ENCODE measurements at places on chromosomes 2 and 18.

DNA sequence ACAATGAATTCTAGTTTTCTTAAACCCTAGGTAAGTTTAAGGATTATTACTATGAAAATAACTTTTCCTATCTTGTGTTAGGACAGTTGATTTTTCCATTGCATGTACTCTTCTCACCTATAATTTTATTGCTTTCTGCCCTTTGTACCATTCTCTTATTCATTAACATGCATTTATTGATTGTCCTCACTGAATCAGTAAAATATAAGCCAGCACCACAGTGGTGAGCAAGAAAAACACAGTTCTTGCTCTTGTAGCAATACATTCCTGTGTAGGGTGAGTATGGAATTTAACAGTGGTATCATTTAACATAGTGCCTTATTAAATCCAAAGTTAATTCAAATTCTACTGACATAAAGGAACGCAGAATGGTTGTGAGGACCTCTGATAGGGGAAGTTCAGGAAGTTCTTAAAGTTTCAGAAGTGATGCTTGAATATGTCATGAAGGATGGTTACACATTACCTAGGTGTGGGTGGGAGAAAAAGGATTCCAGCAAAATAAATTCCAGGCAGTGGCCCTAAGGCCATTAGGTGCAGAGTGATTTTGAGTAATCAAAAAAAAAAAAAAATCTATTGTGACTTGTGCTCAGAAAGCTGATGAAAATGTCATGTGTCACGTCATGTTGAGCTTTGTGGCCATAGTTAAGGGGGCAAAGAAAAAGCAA is 104.7 kb upstream of the DSEL start:
- DNase-seq: no peak

- DNase-seq: no peak
Observed at GRCh38 chr2:15718103-15718943, 126.7 kb downstream of the DDX1 start.

DNA sequence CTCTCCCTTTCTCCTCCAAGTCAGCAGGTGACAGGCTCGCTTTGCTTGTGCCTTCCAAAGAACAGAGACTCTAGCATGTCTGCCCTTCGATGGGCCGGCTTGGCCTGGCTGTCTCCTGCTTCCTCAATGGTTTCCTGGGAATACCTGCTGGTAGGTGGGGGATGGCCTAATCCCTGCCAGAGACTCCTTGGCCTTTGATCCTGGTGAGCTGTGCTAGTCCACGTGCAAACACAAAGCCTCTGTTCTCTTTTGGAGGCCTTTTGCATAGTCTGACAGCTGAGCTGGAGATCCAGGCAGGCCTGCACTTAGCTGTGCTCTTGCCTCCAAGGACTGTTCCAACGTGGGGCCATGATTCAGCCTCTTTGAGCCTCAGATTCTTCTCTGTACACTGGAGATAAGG is 67.6 kb downstream of the ARL4C start:
- DNase-seq: no peak

DNA sequence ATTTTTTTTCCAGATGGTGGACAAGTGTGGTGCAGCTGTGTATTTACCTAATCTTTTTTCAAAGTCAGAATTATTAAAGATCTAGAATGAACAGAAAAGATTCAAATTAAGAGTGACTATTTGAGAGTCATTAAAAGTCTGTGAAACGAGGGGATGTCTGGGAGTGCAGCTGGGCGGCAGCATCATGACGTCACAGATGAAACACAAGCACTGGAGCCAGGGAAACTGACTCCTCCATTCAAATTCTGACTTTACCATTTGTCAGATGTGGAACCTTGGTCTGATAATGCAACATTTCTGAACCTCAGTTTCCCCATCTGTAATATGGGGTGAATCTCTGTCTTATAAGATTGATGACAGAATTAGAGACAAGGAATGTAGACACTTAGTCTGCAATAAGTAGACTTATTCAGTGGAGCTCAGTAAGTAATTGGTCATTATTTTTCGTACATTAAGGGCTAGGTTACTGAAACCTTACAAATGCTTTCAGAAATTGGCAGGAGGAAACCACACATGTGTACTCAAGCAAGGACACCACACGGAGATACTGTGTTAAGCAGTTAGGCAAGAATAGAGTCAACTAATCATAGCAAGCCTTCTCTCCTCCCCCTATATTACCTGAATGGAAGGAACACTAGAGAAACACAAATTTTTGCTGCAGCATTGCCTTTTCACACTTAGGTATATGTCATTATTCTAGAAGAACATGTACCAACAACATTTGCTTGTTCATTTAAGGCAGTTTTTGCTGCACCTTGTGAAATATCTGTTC is 27.8 kb upstream of the CXXC1 start:
- no peak for DNase-seq

DNA sequence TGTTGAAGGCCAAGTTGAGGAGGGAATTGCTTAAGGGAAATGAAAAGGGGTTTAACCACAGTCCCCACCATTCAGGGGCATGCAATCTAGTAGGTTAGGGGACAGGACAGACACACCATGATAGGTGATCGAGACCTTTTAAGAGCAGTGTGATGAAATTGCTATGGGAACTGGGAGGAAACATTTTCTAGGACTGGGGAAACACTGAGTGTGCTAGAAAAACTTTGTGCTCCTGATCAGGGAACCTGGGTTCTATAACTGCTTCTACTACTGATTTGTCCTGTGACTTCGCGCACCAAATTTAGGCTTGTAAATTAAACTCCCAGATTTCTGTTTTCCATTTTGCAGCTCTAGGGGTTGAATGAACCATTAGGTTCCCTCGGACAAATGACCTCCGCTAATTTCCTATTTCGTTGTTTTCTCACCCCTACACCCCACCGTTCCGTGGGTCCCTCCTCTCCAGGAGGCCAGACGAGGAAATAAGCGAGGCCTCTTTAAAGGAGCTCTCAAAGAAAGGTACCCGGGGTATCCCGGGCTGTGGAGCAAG is 371 bp upstream of the LCLAT1 start:
- DNase-seq: no peak

GRCh38 chr2:54864727-54865126 is 141.3 kb downstream of the EML6 start:
- no peak for DNase-seq

DNA sequence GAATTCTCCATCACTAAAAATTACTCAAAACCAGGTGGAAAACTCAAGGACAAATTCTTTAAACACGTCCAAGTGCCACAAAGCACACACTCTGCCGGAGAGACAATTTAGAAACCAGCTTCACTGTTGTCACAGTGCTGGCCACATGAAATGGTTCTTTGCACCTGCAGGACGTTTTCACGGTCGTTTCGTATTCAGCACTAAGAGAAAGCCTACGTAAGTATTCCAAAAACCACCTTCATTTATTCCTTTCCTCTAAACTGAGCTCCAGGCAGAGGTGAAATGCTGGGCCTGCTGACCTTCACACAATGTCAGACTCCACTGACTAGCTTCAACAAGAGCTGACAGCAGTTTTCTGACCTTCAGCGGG is 680 bp downstream of the ATP5F1A start:
- DNase-seq: no peak

DNA sequence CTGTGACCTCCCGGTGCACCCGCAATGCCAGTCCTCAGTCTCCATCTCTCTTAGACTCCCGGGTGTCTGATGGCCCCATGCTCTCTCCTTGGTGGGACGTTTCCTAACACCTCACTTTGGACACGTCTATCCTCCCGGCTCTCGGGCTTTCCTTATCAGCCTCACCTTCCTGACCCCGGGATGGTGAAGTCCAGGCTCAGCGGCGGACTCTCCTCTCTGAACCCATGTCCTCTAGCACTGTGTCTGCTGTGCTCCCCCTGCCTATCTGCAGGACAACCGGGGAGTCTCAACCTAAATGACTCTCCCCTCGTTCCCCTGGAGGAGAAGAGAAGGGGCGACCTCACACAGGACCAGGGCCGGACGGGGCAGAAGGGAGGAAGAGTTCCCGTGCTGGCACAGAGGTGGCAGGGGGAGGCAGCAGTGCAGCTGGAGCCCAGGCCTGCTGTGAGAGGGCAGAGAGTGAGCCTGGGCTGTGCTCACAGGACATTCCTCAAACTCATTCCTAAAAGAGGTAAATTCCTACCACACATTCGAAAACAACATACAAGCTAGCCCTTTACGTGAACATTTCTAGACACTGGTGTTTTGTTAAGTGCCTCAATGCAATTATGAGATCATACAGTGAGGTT is 41.9 kb downstream of the MBP start:
- no peak for DNase-seq

DNA sequence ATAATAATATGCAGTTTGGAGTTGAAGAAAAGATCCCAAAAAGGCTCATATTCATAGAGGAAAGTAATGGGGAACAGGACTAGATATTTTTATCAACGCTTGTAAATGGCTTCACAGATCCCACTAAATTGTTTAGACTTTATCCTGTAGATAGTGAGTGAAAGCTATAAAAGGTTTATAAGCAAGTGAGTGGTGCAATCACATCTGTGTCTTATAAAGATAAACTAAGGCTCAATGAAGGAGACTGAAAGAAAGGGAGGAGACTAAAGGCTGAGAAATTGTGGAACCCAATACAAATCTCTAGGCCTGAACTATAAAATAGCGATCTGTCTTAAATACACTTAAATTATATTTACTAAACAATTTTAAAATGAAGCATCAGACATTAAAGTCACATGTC is 7.7 kb downstream of the SP3 start:
- no peak for DNase-seq

- DNase-seq: no peak
Observed at GRCh38 chr2:161165266-161165665, 5.0 kb downstream of the TANK start.

DNA sequence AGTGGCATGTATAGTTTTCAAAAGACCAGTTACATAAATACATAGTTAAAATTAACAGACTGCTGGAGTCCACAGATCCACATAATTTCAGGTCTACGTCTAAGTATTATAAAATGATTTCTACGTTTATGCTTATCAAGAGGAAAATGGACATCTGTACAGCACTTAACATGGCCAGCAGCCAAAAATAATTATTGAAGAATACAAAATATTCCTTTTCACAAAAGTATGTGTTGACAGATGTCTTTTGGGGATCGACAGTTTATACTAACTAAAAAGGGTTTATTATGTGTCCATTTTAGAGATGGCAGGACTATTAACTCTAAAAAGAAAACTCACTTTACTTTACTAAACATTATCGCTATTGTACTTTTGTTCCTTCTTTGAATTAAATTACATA is 112.9 kb upstream of the RNU4ATAC start:
- DNase-seq: no peak

DNA sequence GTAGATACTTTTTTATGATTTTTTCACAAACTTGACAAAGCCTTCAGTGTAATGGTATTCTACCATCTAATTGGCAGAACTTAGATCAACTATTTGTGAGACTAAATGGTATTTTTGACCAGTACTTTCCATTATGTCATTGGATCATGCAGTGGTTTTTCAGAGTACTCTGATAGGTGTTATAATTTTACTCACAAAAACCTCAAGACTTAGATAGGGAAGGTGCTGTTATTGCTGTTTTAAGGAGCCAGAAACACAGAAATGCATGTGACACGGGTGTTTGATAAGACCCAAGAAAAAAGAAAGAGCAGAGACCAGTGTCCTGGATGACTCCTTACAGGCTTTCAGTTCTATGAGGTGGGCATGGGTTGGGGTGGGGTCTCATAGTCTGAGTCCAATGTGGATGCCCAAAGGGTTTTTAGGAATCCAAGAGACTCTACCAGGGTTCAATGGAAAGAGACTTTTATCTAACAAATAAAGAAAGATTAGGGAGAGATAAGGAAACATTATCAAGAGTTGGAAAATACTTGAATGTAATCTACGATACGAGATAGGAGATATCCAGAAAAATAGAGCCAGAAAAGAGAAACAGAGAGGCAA is 31.3 kb downstream of the SP140 start:
- no peak for DNase-seq

DNA sequence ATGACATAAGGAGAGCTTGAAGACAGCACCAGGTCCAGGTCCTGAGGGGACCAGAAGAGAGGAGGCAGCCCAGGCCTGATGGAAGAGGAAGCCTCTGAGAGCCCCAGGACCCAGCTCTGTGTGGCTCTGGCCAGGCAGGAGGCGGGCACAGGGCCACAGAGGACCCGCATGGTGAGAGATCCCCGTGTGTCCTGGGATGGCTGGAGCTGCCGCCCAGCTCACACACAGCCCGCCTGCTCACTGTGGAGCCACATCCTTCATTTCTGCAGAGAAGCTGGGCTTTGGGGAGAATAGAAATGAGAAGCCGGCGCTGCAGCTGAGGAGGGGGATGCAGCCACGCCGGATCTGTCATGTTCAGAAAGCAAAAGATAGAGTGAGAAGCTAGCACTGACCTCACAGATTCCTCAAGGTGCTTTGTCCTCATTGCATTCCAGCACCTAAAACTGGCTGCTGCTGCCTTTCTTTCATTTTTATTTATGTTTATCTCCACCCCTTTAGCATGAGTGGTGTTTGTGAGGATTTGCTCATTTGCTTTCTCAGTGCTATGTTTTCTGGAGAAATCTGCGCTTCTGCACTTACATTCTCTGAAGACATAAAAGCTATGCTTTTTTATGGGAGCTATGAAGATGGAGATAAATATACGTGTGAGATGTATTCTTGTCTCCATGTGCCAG is 307.6 kb upstream of the MYT1L start:
- no peak for DNase-seq

- DNase-seq: no peak
Observed at GRCh38 chr2:55011831-55012671, 38.2 kb downstream of the RTN4 start.

DNA sequence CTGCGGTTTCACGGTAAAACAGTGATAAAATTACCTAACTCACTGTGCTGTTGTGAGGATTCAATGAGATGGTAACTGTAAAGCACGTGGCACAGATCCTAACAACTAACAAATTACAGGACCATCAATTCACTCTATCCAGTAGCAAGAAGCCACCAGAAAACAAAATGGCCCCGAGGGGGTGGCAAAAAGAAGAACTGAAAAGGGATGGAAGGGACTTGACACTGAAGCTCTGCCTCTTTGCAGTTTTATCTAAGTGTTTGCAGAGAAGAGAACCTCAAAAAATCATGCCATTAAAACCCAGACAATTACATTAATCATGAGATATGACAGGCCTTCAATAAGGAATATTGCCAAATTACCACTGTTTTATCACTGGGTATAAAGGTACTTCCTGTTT is 46.7 kb downstream of the IRS1 start:
- DNase-seq: no peak

- no peak for DNase-seq
Observed at GRCh38 chr18:35618289-35618688, 36.7 kb downstream of the GALNT1 start.

- no peak for DNase-seq
Observed at GRCh38 chr18:58429442-58429841, 199.4 kb downstream of the ALPK2 start.

- DNase-seq: no peak
Observed at GRCh38 chr2:21146638-21147037, 22.9 kb downstream of the TDRD15 start.

GRCh38 chr2:47204691-47205090 is 49.6 kb upstream of the STPG4 start:
- no peak for DNase-seq

GRCh38 chr18:7901657-7902056 is 334.5 kb downstream of the PTPRM start:
- no peak for DNase-seq

Data from activated CD8-positive, alpha-beta memory T cell treated with anti-CD3 and anti-CD28 coated beads for 1 hour (primary cell).